Naive B cell (primary cell): ENCODE measurements at places on chromosomes 1 and 21.
A peak's percentile ranks its signal among the peaks of the same experiment; 100 is the strongest.

- H3K36me3 ChIP-seq: peaks cover 4% of the 10 kb centered on the region
- no peaks in the 10 kb centered on the region for H3K27me3 ChIP-seq
- peak overlapping the region; percentile 27 for H3K27ac ChIP-seq
- H3K4me1 ChIP-seq: peaks cover 86% of the 10 kb centered on the region
- no peak overlapping the region for H3K4me3 ChIP-seq
Observed at GRCh38 chr21:37374027-37374426, 7.5 kb downstream of the DYRK1A start.

- H3K27me3 ChIP-seq: peaks cover 29% of the 10 kb centered on the region
- no peaks in the 10 kb centered on the region for H3K4me1 ChIP-seq
- peaks cover 5% of the 10 kb centered on the region for H3K36me3 ChIP-seq
- no peak for DNase-seq
- no peak overlapping the region for H3K27ac ChIP-seq
- H3K4me3 ChIP-seq: no peak overlapping the region
Observed at GRCh38 chr1:3049164-3049563, 19.8 kb upstream of the PRDM16 start.

GRCh38 chr1:46179138-46180081 lies 3.1 kb upstream of the P3R3URF start:
- H3K36me3 ChIP-seq: no peaks in the 10 kb centered on the region
- peak; percentile 53 for DNase-seq
- no peaks in the 10 kb centered on the region for H3K27me3 ChIP-seq
- no peak overlapping the region for H3K27ac ChIP-seq
- peaks cover 6% of the 10 kb centered on the region for H3K4me1 ChIP-seq

- H3K4me1 ChIP-seq: no peaks in the 10 kb centered on the region
- no peaks in the 10 kb centered on the region for H3K27me3 ChIP-seq
- no peak for DNase-seq
- no peak overlapping the region for H3K27ac ChIP-seq
- no peaks in the 10 kb centered on the region for H3K36me3 ChIP-seq
Observed at GRCh38 chr21:26098772-26099397, 71.7 kb downstream of the APP start.

- no peak overlapping the region for H3K4me3 ChIP-seq
- no peaks in the 10 kb centered on the region for H3K4me1 ChIP-seq
- no peaks in the 10 kb centered on the region for H3K27me3 ChIP-seq
- no peak overlapping the region for H3K27ac ChIP-seq
- no peaks in the 10 kb centered on the region for H3K36me3 ChIP-seq
- no peak for DNase-seq
Observed at GRCh38 chr1:228343191-228343661, 63.4 kb downstream of the TRIM11 start.

GRCh38 chr21:24730661-24731060 lies 876.6 kb downstream of the MRPL39 start:
- no peaks in the 10 kb centered on the region for H3K36me3 ChIP-seq
- no peak overlapping the region for H3K27ac ChIP-seq
- H3K4me1 ChIP-seq: no peaks in the 10 kb centered on the region
- H3K27me3 ChIP-seq: no peaks in the 10 kb centered on the region
- no peak overlapping the region for H3K4me3 ChIP-seq
